ENCODE measurements at places on chromosomes 2 and 18.

DNA sequence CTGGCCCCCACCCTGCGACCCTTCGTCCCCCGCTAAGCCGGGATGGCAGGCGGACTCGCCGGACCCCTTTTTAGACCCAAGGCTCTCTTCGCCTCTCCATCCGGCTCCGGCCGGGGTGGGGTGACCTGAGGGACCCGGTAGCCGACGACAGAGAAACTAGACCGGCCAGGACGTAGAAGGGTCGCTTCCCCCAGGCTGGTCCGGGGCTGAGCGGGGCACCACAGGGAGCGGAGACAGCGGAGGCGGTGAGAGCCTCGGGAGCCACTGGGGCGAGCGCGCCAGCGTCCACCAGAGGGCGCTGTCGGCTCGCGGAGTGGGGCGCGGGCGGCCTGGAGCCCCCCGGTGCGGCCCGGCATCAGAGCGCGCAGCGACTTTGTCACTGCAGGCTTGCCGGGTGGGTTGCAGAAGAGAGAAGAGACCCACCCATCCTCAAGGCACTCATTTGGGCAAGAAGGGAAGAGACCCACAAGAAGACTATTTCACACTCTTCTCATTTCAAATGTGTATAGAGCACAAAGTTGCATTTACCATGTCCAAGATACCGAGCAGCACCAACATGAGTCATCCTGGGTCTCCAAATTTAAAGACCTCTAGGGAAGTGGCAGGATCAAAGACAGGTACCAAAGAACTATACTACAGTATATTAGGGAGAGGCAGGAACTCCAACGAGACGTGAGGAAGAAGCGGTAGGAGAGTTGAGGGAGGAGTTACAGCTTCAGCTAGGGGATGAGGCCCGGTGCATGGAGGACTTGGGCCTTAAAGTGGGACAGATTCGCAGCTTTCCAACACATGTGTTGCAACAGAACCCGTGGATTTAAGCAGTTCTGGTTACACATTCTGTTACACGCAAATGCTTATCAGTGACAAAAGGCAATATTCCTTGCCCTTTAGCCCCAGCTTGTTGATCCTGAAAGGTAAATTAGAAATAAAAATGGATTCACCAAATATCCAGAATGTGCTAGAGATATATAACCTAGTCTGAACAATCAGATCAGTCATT, 7.6 kb upstream of the PRKCE start:
- peak; percentile 22 for DNase-seq

DNA sequence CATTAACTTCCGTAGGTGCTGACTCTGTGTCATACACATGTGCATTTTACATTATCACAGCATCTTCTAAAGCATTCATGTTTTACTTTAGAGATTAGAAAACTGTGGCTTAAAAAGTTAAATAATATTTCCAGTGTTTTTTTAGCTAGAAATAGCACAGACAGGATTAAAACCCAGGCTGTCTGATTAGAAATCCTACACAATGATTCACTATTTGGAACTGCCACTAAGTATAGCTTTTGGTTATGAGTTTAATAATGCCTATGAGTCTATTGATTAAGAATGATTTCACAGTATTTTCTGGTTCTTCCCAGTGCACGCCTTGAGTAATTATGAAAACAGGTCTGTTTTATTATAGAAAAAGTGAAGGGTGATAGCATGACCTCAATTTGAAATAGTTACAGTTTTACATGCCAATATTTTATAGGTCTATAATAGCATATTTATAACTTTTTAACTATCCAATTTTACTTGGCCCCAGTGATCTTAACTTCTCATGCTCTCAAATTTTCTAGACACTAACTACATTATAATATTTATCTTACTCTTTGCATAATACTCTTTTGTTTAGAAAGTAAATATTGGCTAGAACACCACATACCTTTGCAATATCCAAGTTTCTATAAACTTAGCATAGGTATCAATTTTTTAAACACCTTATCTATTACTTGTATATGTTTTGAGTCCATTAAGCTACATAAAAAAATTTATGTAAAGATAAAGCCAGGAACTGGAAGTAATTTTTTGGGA, 313.2 kb downstream of the RND3 start:
- DNase-seq = no peak

DNA sequence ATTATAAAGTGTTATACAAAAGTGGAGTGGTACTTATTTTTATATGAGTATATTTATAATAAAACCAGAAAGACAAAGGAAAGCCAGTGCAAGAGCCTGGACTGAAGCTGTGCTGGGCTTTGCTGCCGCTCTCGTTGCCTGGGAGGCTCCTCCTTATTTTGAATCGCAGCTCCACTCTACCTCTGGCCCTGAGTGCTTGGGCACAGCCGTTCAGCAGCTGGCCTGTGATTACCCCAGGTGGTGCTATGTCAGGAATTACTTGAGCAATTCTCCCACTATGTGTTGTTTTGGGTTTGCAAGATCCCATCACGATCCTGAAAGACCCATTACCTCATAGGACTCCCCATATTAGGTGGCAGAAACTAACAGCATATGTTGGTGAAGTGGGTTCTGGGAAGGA, 53.0 kb upstream of the LCLAT1 start:
- no peak for DNase-seq

DNA sequence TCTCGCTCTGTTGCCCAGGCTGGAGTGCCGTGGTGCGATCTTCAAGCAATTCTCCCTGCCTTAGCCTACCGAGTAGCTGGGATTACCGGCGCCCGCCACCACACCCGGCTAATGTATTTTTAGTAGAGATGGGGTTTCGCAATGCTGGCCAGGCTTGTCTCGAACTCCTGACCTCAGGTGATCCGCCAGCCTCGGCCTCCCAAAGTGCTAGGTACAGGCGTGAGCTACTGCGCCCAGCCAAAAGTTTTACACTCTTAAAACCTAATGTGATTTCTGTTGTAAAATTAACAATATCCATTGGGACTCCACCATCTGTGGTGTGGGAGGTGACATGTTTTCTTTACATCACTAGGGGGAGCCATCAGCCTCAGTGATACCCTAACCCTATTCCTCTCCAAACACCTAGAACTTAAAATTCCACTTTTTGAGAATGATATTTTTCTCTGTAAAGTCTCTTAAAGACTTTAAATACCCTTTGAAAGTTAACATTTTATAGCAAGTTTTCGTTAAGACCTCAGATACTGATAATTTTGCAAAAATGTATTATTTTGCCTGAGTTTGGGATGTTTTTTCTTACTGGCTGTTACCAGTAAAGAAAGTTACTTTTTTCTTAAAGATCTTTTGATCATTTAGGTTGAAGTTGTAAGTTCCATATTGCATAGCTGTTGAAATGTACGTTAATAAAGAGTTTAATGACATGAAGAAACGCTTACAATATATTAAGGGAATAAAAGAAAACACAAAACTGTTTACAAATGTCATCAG, 11.6 kb upstream of the EIF2AK2 start:
- DNase-seq = no peak

- DNase-seq = no peak
Measured at GRCh38 chr2:221415789-221416188, 156.3 kb downstream of the EPHA4 start.

DNA sequence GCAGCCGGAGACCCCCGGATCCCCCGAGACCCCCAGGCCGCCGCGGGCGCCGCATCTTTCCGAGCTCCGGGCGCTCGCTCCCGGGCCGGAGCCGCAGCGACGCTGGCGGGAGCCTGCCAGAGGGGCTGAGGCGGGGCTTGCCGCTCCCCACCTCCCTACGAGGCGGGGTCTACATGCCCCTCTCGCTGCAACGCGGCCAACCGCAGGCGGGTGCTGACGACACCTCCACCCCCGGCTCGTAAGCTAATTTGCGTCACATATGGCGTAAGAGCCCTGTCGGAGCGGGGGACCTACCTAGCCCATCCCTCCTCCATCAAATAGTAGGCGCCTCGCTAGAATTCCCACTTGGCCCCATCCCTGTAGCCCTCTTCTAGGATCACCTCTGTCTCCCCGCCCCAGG, at the start of gene PTPRN:
Gene PTPRN (minus strand): TSS at position 124 of the 400 bp plus-strand sequence. CDS start 69 bp downstream, at position 55.
- no peak for DNase-seq

DNA sequence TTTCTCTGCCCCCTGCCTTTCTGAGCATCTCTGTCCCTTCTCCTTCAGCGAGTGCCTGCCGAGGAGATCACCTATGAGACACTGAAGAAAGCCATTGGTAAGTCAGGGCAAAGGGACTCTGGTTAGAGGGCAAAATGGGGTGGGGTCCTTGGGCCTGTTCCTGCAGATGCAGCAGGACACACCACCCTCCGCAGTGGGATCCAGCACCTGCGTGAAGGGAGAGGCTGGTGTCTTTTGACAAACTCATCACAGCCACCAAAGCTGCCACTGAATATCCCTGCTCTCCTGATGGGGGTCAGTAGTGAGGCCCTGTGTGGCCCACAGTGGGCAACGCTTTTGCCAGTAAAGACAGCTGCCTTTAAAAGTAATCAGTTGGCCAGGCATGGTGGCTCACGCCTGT, 18.7 kb downstream of the POMC start:
- no peak for DNase-seq

- no peak for DNase-seq
Measured at GRCh38 chr2:96822786-96823185, 6.7 kb downstream of the CNNM3 start.

GRCh38 chr2:221289389-221289788, 282.7 kb downstream of the EPHA4 start:
- DNase-seq = no peak

DNA sequence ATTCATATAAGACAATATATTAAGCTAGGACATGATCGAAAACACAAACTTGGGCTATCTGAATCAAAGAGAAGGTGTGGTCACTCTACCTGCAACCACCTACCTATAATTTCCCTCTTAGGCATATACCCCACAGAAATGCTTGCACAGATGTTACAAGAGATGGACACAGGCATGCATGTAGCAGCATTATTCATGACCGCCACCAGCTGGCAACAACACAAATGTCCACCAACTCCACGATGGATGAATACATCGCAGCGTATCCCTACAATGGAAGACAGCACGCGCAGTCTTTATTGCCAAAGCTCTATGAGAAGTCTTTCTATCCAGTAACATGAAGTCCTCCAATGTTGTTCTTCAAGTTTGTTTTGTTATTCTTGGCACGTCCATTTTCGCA, 90.8 kb downstream of the ARL4C start:
- no peak for DNase-seq

DNA sequence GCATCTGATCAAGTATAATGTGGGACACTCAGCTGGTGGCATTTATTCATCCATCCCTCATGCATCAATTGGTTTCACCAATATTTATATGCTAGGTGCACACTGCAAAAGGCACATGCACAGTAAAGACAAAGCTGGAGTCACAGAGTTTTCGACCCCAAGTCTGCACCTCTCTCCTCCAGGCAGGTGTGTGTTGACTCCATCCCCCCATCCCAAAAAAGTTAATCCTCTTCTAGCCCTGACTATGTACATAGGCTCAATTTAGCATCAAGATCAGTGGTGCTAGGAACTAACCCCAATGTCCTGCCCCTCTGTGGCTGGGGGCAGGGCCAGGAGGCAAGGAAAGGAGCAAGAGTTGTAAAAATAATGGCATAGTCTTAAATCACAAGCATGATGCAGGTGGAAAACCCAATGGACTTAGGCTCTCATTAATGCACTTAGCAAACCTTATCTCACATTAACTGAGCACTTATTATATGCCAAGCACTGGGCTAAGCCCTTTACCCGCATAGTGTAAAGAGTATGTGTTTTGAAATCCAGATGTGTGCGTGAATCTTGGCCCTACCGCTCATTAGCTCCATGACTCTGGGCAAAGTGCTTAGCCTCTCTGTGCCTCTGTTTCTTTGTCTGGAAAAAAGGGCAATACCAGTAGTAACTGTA, 3.1 kb downstream of the EVA1A start:
- no peak for DNase-seq

- DNase-seq = no peak
Measured at GRCh38 chr2:239762655-239763269, 262.4 kb downstream of the NDUFA10 start.

DNA sequence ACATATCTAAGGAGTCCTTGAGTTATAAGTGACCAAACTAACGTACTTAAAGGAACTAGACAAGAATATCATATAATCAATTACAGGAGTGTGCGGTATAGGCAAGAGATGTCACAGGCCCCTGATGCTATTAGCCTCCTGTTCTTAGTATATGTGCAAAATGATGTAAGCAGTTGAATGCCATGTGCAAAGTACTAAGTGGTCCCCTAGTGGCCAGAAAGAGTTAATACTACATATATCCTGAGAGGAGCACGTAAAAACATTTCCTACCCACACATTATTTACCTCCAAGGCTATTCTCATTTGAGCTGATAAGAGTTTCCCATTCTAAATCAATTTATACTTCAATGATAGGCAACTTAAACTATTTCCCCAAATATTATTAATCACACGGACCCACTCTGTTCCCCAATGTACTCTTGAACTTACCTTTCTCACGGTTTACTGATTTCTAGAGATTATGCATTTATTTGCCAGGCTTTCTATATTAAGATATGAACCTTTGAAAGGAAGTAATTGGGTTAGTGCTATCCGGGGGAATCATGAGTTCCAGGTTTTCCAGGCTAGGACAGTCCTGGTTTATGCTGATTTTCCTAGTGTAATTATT, 158.0 kb upstream of the KLHL14 start:
- no peak for DNase-seq

GRCh38 chr18:13409026-13409425, 190.5 kb downstream of the LDLRAD4 start:
- DNase-seq = no peak

DNA sequence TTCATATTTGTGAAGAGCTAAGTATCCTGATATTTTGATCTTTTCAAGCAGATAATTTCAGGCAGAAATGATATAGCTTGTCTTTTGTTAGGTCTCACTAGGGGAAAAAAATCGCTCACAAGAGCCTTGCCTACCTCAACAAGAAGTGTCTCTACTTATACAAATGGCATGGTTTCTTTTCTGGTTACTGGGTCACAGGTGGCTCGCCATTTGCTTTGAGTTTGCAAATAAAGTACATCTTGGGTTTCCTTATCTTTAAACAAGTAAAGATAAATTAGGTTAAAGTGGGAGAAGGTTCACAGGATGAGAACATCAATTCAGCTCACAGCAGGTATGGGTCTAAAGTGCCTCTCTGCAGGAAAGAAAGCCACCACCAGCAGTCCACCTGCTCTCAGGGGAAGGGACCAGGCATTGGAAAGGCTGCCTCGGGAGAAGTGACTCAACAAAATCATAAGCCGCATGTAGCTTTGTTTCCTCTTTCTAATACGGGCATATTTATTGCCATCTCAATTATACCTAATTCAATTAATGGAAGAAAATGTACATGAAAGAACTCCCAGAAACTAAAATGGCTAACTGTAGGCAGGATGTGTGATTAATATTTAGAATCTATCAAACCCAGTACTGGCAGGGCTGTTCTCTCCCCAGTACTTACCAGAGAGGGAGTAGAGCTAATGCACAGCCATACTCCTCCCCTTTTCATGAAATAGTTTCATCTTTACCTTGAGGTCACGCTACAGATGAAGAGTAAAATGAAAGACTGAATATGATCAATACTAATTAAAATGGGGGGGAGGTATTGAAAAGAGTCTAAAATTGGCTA, 28.3 kb downstream of the CDC42EP3 start:
- no peak for DNase-seq

GRCh38 chr18:32389858-32390257, 80.8 kb downstream of the GAREM1 start:
- DNase-seq = no peak

DNA sequence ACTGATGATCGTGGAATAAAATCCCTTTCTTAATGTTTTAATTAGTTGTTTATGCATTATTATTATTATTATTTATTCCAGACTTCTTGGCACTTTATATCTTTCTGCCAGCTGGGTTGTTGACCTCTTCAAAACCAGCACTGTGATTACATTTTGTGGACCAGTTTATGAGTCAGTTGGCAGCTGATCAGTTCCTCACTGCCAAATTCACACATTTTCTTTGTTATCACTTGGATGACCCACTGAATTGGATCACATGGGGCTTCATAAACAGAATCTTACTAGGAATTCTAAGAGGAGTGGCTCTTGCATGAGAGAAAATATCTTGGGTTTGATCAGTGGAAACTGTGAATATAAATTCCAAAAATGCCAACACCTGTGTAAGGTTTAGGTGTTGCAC, 321.8 kb upstream of the SPRED2 start:
- DNase-seq = no peak
